ENCODE measurements at places on chromosomes 5 and 9. TPM values are rescaled to one million over a fixed set of nuclear protein-coding genes. Genes with fewer than 3 reads are reported as not detected.

The BNC2 gene
- 4.9 TPM for total RNA-seq

The SERF1A gene
- total RNA-seq: 2.0 TPM

The CENPK gene
- 19.4 TPM for total RNA-seq

The C5orf52 gene
- total RNA-seq: not detected

The CER1 gene
- not detected for total RNA-seq
